Uterine smooth muscle cell (primary cell): ENCODE measurements at places on chromosomes 12 and 14. TPM values are rescaled to one million over a fixed set of nuclear protein-coding genes. Genes with fewer than 3 reads are reported as not detected.

The TMEM233 gene
- total RNA-seq: 0.11 and 0.12 TPM in 2 replicates

The B4GALNT1 gene
- total RNA-seq: 3.4 and 4.0 TPM in 2 replicates

The ACRBP gene
- 0.22 and 0.25 TPM in 2 replicates for total RNA-seq

The GZMB gene
- total RNA-seq: not detected in 2 replicates

The RERGL gene
- total RNA-seq: not detected in 2 replicates

The B3GNT4 gene
- 0.11 TPM in 1 of 2 replicates, not detected in the other for total RNA-seq

The KCNK13 gene
- under 0.01 and 0.12 TPM in 2 replicates for total RNA-seq

The C12orf54 gene
- total RNA-seq: not detected in 2 replicates

The TEX52 gene
- total RNA-seq: 0.12 TPM in 1 of 2 replicates, not detected in the other

The BICDL1 gene
- total RNA-seq: 0.11 and 0.25 TPM in 2 replicates

The LUM gene
- 186 and 540 TPM in 2 replicates for total RNA-seq

The LHX5 gene
- total RNA-seq: not detected in 2 replicates

The LRRC74A gene
- total RNA-seq: 0.11 TPM in 1 of 2 replicates, not detected in the other

The INSM2 gene
- total RNA-seq: not detected in 2 replicates

The TMTC3 gene
- total RNA-seq: 51.7 and 59.7 TPM in 2 replicates

The BEGAIN gene
- 0.87 and 1.9 TPM in 2 replicates for total RNA-seq

The LMO3 gene
- 11.2 and 16.4 TPM in 2 replicates for total RNA-seq

The RFX4 gene
- total RNA-seq: not detected in 2 replicates

The RPGRIP1 gene
- total RNA-seq: under 0.01 TPM in 1 of 2 replicates, not detected in the other

The PIP4K2C gene
- total RNA-seq: 13.6 and 16.5 TPM in 2 replicates

The CNPY2 gene
- 87.5 and 89.6 TPM in 2 replicates for total RNA-seq

The MAP3K9 gene
- total RNA-seq: 1.4 and 3.5 TPM in 2 replicates

The PDE3A gene
- total RNA-seq: 1.4 and 1.7 TPM in 2 replicates

The AQP2 gene
- not detected in 2 replicates for total RNA-seq

The TMEM132C gene
- total RNA-seq: not detected in 2 replicates

The PTPRO gene
- total RNA-seq: 0.50 and 0.55 TPM in 2 replicates

The PROX2 gene
- total RNA-seq: not detected in 2 replicates

The GPR132 gene
- total RNA-seq: under 0.01 and 0.25 TPM in 2 replicates

The DDN gene
- 0.12 and 0.33 TPM in 2 replicates for total RNA-seq

The FIGNL2 gene
- 0.11 and 0.25 TPM in 2 replicates for total RNA-seq

The RNFT2 gene
- 5.4 and 5.9 TPM in 2 replicates for total RNA-seq

The SALL2 gene
- total RNA-seq: 2.5 and 3.2 TPM in 2 replicates

The FOXG1 gene
- under 0.01 TPM in 1 of 2 replicates, not detected in the other for total RNA-seq

The OR4N5 gene
- total RNA-seq: not detected in 2 replicates

The SLC25A21 gene
- 2.9 and 17.3 TPM in 2 replicates for total RNA-seq

The GPRC5D gene
- total RNA-seq: not detected in 2 replicates

The PCED1B gene
- 0.66 and 0.87 TPM in 2 replicates for total RNA-seq

The RASAL1 gene
- total RNA-seq: not detected in 2 replicates

The MIS18BP1 gene
- 35.2 and 66.6 TPM in 2 replicates for total RNA-seq

The DDIT3 gene
- total RNA-seq: 136 and 444 TPM in 2 replicates

The FAM186B gene
- 0.12 and 0.22 TPM in 2 replicates for total RNA-seq

The DAO gene
- under 0.01 TPM in 1 of 2 replicates, not detected in the other for total RNA-seq

The MDM1 gene
- total RNA-seq: 21.6 and 22.4 TPM in 2 replicates
